T-cell (primary cell): ENCODE measurements at places on chromosomes 6 and 20.

- peak; percentile 15 for DNase-seq
These were observed 13.3 kb downstream of the GRM4 start for GRCh38 chr6:34132486-34133185.

DNA sequence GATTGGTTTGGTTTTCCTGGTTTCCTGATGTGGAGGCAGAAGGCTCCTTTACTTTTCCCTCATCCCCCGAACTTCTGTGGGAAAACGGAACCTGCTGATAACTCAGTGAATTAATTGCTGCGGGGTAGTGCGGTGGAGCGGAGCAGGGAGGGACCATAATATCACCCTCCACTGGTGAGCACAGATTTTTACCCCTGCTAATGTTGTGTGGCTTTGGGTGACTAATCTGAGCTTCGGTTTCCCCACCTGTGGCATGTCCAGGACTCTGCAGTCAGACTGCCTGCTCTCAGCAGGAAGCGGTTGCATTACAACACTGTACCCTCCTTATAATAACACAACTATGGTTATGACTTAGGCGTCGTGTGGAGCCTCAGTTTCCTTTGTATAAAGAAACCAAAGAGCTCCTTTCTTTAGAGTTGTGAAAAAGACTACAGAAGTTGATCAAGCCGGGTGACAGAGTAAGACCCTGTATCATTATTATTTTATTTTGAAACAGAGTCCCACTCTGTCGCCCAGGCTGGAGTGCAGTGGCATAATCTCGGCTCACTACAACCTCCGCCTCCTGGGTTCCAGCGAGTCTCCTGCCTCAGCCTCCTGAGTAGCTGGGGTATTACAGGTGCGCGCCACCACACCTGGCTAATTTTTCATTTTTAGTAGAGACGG is 2.2 kb upstream of the ID1 start:
- peak; percentile 30 for DNase-seq

- no peak for DNase-seq
These were observed at the start of gene DEFB115 for GRCh38 chr20:31257364-31257763. TSS of gene DEFB115 (plus strand) at chr20:31257664. CDS start at chr20:31257664, 0 bp downstream.

- no peak for DNase-seq
These were observed 63.8 kb upstream of the GPR31 start for GRCh38 chr6:167221400-167222201.

DNA sequence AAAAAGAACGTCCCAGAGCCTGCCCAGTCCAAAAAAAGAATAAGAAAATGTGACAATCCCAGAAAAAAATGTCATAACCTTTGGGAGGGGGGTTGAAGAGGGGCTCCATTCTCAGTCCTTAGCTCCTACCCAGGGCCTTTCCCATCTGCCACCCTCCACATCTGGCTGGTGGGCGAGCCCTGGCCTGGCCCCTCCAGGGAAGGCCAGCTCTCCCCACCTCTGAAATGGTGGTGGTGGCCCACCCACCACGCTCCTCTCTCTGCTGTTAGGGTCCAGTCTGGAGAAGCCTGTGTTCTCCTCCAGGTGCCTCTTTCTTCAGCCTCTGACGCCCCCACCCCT is 415 bp downstream of the RGS19 start:
- no peak for DNase-seq

DNA sequence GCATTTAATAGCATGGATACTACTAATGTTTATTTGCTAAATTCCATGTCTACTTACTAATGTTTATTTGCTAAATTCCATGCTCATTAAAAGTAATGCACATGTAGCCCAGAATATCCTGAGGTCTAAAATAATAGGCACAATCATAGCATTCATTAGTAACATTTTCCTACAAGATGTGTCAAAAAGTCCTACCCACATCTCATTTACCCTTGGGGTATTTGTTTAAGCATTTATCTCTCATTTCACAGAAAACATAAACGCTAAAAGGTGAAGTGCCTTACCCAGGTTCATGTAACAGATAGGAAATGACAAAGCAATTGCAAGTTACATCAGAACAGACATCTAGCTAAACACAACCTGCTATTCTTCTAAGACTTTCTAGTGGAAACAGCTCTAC is 457.1 kb downstream of the HACE1 start:
- DNase-seq = no peak

GRCh38 chr20:3251806-3252205 is 12.8 kb upstream of the SLC4A11 start:
- no peak for DNase-seq

DNA sequence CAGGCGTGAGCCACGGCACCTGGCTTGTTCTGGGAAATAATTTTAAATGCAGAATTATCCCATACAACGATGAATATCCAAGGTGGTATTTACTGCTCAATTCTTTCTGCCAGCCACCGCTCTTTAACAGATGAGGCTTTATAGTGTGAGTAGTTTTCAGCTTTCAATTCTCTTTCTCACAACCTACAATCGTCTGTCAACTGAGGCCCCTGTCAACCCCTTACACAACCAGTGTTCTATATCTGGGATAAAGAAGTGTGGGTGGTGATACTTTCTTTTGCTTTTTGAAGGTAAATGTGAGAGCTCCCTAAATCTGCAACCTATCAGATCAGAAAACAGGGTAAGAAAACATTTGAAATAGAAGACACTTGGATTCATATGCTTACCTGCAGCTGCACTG is 22.5 kb downstream of the STAU1 start:
- DNase-seq = no peak

GRCh38 chr20:63553933-63554290 is at the start of gene FNDC11:
TSS of gene FNDC11 (plus strand) at chr20:63554159. CDS start at chr20:63555664, 1,505 bp downstream.
- peak; percentile 52 for DNase-seq

DNA sequence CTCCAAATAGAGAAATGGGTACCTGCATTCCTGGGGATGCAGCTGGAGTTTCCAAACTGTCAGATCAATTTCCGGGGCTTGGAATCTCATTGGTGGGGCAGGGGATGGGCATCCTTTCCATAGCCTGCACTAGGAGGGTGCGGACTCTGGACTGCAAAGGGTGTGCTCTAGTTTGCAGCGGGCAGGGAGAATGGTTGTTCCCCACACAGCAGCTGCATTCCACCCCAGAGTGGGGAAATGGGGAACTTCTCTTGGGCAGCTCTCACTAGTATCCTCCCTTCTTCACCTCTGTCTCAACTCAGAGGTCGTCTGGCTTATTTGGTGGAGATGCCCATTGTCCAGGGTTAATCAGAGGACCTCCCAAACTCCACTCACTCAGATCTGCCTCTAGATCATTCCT is 34.5 kb upstream of the CDKN1A start:
- DNase-seq = no peak

DNA sequence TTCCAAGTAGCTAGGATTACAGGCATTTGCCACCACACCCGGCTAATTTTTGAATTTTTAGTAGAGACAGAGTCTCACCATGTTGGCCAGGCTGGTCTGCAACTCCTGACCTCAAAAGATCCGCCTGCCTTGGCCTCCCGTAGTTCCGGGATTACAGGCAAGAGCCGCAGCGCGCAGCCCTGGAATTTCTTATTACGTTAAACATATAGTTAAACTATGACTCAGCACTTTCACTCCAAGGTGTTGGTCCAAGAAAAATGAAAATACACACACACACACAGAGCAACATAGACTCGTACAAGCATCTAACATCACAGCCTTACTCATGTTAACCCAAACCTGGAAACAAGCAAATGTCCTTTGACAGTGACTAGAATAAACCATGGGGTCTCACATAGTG is 663.9 kb downstream of the PRKN start:
- no peak for DNase-seq

DNA sequence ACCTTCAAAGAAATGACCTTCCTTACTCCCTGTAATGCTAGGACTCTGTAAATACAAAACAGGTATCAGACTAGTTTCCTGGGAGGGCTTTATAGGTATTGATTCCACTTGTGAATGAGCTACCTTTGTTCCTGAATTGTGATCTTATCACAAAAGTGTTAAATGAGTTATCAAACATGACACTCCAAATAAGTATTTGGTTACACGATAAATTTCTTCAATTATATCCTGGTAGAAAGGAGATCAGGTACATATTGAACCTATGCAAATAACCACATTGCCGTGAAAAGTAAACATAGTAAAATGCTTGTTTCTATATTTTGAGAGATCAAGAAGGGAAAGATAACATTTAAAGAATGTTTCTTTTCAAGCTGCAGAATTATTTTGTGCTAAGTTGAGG is 285.3 kb downstream of the HIVEP2 start:
- DNase-seq = no peak

- DNase-seq = no peak
These were observed 38.6 kb upstream of the FABP7 start for GRCh38 chr6:122740936-122741335.

DNA sequence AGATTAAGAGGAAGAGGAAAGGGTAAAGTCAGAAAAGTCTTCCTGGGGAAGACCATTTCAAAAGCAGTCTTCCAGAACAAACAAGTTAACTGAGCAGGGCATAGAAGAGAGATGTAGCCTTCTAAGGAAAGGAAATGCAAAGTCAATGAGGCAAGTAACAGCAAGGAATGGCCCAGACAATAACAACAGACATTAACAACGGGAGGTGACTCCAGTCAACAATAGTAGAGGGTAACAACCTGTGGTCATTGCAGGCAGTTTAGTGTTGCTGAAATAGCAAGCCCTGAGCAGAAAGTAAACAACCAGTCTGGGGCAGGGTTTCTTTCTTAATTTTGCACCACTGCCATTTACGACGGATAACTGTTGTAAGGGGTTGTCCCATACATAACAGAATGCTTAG is 2.1 kb downstream of the MDN1 start:
- no peak for DNase-seq
